ENCODE measurements at places on chromosomes 16 and 17.

GRCh38 chr16:21150375-21151001 lies at the start of gene DNAH3:
Gene DNAH3 (minus strand): TSS chr16:21150846. CDS start chr16:21150319, 527 bp downstream.
- ATAC-seq = no peak

DNA sequence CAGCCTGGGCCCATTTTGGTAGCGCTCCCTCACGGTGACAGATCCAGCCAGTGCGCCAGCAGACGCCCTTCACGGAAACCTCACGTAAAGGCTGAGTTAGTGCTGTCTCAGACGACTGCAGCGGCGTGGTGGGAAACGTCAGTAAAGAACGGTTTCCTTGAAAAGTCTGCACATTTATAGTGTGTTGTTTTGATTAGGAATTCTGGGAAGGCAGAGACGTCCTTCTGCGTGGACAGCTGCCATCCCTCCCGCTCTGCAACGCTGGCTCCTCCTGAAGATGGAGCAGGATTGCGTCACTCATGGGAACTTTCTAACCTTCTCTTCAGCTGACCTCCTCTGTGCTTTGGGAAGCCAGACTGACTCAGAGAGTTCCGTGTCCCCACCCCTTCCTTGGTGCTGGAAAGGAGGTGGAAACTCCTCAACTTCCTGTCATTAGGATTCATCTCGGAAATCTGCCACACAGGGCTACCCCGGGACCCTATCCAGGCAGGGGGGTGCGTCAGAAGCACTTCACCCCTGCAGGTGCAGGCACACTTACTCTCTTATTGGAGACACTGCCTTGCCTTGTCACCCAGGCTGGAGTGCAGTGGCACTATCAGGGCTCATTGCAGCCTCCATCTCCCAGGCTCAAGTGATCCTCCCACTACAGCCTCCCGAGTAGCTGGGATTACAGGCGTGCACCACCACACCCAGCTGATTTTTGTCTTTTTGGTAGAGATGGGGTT lies 24.3 kb upstream of the CRISPLD2 start:
- ATAC-seq = no peak

DNA sequence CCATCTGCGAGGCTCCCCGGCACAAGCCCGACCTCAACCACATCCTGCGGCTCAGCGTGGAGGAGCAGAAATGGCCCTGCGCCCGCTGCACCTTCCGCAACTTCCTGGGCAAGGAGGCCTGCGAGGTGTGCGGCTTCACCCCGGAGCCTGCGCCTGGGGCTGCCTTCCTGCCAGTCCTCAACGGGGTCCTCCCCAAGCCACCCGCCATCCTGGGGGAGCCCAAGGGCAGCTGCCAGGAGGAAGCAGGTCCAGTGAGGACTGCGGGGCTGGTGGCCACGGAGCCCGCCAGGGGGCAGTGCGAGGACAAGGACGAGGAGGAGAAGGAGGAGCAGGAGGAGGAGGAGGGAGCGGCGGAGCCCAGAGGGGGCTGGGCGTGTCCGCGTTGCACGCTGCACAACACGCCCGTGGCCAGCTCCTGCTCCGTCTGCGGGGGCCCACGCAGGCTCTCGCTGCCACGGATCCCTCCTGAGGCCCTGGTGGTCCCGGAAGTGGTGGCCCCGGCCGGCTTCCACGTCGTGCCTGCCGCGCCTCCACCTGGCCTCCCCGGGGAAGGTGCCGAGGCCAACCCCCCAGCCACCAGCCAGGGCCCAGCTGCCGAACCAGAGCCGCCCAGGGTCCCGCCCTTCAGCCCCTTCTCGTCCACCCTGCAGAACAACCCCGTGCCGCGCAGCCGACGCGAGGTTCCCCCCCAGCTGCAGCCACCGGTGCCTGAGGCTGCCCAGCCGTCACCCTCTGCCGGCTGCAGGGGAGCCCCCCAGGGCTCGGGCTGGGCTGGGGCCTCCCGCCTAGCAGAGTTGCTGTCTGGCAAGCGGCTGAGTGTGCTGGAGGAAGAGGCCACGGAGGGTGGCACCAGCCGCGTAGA lies 13.1 kb upstream of the PRR35 start:
- ATAC-seq = peak; percentile 80

GRCh38 chr17:73210002-73210678 lies 17.3 kb downstream of the COG1 start:
- ATAC-seq = no peak

DNA sequence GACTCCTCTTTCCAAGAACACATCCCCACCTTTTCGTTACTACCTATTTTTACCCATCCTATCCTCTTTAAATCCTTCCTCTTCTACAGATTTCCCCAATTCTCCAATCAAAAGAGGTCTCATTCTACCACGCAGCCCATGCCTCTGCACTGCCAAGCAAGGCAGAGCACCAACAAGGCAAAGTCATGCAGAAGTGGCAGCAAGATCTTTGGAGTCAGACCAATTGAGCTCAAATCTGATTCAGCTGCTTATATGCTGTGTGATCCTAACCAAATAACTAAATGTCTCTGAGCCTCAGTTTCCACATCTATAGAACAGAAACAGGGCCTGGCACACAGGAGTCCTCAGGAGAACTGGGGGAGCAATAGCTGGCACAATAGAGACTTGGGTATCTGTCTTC lies 41.0 kb downstream of the TOM1L2 start:
- ATAC-seq = no peak

GRCh38 chr17:8365143-8365542 lies 11.4 kb downstream of the KRABD2 start:
- ATAC-seq = no peak

DNA sequence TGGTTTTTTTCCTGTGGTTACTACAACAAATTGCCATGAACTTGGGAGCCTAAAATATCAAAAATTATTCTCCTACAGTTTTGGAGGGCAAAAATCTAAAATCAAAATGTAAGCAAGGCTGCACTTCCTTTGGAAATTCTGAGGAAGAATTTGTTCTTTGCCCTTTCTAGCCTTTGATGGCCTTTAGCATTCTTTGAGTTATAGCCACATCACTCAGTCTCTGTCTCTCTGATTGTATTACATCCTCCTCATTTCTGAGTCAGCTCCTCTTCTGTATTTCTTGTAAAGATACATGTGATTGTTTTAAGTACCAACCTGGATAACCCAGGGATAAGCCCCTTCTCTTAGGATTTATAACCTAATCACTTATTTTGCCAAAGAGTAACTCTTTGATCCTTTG lies 282.0 kb downstream of the BCAS3 start:
- no peak for ATAC-seq

GRCh38 chr17:28957992-28958355 lies 6.7 kb upstream of the PHF12 start:
- no peak for ATAC-seq

- no peak for ATAC-seq
Observed at GRCh38 chr16:25174285-25174684, 42.5 kb upstream of the AQP8 start.

- no peak for ATAC-seq
Observed at GRCh38 chr17:83106913-83107655, 27.7 kb downstream of the METRNL start.

- ATAC-seq = peak; percentile 84
Observed at GRCh38 chr17:41647940-41648410, 23.6 kb upstream of the KRT17 start.

DNA sequence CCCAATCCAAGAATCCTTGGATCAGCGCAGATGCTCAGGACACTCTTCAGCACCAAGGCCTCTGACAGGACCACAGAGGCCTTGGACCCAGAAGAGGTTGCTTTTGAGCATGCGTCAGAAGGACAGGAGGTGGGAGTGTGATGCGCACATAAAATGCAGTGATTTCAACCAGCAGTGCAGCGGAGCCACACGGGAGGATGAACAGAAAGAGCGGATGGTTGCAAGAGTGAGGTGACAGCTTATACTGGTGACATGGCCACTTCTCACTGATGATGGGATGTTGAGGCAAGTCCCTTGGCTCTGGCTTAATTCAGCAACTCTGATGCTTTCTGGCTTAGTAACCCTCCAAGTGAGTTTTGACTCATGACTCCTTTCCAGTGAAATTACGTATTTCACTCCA lies 25.2 kb upstream of the ERN1 start:
- peak; percentile 42 for ATAC-seq

GRCh38 chr16:86374603-86375130 lies 135.7 kb upstream of the FOXF1 start:
- no peak for ATAC-seq

GRCh38 chr16:88844419-88845036 lies 12.2 kb downstream of the GALNS start:
- ATAC-seq = no peak

DNA sequence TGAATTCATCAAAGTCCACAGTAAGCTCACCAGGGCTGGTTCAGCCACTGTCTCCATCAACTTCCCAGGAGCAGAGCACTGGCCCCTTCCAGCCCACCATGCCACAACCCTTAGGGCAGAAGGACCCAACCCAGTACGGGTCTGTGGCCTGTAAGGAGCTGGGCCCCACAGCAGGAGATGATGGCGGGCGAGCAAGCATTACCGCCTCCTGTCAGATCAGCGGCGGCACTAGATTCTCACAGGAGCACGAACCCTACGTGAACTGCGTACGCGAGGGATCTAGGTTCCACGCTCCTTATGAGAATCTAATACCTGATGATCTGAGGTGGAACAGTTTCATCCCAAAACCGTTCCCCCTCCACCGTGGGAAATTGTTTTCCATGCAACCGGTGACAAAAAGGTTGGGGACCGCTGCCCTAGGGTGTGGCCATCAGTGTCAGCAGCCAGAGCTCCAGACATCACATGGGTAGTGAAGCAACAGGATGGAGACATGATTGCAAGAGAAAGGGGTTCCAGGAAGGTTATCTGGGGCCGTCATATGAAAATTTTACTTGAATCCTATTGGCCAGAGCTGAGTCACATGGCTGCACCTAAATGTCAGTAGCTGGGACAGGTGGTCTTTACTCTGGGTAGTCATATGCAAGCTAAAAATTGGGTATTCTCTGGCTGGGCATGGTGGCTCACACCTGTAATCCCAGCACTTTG lies 12.4 kb upstream of the SLC25A19 start:
- ATAC-seq = no peak

DNA sequence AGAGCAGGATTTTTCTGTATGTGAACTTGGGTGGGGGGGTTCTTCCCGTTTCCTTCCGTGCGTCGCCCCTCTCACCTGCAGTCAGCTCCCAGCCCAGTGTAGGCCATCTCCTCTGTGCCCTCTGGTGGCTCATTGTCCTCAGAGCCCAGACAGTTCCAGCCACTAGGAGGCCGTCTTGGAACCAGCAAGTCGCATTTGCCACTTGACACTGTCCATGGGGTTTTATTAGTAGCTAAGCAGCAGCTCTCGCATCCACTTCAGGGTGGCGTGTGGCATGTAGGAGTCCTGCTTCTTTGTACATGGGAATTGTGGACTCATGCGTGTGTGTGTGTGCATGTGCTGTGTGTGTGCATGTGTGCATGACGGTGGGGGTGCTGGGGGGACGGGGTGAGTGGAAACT lies 74.0 kb downstream of the SEC14L1 start:
- ATAC-seq = no peak

GRCh38 chr16:56795011-56795410 lies 65.1 kb downstream of the NUP93 start:
- ATAC-seq = no peak

DNA sequence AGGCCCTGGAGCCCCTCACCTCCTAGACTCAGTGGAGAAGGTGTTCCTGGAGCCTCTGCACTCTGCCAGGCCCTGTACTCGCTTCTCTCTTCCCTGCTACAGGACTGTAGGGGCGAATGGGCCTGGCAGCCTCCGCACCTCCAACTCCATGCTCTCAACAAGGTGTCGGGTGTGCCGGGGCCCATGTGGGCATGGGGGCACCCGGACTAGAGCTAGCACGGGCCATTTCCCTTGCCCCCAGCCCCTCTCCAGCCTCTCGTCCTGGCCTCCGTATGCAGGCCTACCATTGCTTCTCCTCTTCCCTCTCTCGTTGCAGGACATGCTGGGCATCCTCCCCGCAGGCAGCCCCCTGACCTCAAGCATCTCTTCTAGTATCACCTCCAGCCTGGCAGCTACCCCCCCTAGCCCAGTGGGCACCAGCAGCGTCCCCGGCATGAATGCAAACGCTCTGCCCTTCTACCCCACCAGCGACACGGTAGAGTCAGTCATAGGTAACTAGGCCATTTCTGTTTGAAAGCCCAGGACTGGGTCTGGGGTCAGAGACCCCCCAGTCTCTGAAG lies 25.8 kb downstream of the UNC13D start:
- ATAC-seq = no peak

DNA sequence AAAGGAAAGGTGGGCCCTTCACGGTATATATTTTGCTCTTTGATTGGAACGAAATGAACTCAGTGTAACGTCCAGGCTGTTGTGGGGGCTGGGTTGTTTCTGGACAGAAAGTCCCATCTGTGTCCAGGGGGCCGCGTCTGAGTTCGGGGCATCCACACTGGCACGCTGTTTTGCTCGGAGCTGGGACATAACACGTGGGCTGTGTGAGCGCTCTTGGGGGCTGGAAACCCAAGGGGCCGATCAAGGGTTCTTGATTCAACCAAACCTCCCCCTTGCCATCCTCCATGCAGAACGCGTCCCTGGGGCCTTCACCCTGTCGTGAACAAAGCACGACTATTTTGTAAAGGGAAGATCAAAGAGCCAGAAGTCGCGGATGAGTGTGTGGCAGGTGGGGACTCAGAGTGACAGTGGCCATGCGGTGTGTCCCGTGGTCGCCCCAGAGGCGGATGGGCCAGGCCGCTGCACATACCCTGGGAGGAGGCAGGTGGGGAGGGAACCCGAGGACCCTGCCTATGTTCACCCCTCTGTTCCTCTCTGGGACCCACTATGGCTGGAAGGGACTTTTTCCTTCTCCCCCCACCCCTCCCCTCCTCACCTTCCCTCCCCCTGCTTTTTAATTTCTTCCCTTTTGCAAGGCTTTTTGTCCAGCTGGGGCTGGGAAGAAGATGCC lies 387.2 kb downstream of the SEC14L1 start:
- no peak for ATAC-seq

DNA sequence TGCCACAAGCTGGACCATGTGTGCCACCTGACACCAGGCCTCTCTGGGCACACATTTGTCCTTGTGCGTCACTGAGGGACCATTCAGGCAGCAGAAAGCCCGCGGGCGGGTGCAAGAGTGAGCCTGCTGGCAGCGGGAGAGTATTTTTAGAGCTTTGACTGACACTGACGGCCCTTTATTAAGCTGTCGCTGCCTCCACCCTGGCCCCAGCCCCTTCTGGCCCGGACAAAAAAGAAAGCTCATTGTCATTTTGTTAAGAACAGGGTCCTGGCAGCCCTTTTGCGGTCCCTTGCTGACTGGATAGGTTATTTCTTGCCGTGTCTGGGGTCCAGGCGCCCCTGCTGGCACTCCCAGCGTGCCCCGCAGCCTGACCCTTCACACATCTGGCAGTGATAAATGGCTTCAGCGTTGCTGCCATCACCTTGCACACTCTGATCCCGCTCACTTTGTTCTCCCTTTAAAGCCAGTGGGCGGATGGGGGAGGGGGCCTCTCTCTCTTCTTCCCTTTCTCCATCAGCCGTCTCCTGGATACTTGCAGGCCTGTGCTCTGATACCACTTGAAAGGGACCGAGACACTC lies 78.4 kb upstream of the NKD1 start:
- no peak for ATAC-seq

DNA sequence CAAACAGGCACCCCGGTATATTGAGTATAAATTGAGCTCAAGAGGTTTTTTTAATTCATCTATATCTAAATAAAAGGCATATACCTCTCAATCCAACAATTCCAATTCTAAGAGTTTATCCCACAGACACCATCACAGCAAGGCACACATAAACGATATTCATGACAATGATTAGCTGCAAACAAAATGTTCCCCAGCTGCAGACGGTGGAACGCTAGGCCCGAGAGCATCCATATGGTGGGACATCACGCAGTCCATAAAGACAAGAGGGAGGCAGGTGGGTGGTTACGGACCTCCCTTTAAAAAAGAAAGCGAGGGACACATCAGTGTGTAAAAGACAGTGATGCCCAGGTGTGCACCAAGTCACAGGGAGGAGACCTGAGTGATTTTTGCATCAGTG lies 28.1 kb downstream of the MEAK7 start:
- no peak for ATAC-seq

GRCh38 chr17:4249452-4250029 lies 14.2 kb downstream of the ANKFY1 start:
- ATAC-seq = peak; percentile 38
